ENCODE measurements at places on chromosomes 4 and X.

- no peak for DNase-seq
Observed at GRCh38 chr4:55186123-55186522, 60.7 kb upstream of the KDR start.

GRCh38 chrX:148813422-148813821 lies 313.0 kb downstream of the AFF2 start:
- DNase-seq = no peak

DNA sequence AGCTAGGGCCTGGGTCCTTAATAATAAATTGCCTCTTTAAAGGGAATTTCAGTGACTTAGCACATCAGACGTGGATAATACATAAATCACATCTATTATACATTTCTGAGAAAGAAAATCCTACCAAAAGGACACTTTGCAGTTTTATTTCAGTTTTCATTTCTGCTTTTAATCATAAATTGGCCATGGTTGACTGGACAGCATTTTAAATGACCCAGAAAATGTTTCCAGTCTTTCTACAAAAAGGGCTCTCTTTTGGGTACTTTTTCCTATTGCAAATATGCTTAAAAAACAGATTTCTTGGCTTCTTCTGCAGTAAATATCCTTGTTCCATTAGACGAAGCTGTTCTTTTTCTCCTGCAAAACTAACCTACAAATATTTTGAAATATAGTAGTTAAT lies 41.4 kb upstream of the LPAR4 start:
- no peak for DNase-seq

DNA sequence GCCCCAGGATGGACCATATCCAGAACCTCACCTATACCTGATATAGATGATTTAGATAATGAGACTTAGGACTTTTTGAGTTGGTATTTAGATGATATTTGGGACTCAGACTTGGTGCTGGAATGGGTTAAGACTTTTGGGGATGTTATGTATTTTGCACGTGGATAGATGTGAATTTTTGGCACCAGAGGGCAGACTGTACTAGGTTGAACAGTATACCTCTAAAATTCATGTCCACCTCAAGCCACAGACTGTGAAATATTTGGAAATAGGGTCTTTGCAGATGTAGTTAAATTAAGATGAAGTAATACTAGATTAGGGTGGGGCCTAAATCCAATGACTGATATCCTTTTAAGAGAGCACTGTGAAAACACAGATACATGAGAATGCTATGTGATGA lies 15.6 kb downstream of the RBM41 start:
- no peak for DNase-seq

- no peak for DNase-seq
Observed at GRCh38 chr4:11074581-11075241, 354.0 kb downstream of the HS3ST1 start.

GRCh38 chr4:81642543-81642942 lies 170.8 kb upstream of the RASGEF1B start:
- DNase-seq = no peak

DNA sequence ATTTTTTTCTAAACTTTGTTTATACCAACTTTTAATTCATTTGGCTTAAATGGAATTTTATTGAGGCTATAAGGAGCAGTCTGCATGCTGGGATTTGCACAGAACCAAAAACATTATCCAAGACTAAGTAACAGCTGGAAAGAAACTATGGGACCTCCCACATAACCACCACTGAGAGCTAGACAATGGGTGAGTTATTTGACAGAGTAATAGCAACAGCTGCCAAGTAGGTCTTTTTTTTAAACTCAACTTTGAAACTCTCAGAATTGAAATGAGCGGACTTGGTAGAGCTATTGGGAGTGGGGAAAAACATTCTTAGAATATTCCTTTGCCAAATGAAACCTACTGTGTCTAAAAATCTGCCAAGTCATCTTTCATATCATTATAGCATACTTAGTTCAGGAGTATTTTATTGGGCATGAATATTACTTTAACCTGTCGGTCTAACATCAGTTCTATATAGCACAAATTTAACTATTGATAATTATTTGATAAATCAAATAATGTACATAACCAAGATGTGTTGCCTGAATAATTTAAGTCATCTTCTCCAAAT lies 1428.0 kb downstream of the PCDH7 start:
- peak; percentile 65 for DNase-seq

DNA sequence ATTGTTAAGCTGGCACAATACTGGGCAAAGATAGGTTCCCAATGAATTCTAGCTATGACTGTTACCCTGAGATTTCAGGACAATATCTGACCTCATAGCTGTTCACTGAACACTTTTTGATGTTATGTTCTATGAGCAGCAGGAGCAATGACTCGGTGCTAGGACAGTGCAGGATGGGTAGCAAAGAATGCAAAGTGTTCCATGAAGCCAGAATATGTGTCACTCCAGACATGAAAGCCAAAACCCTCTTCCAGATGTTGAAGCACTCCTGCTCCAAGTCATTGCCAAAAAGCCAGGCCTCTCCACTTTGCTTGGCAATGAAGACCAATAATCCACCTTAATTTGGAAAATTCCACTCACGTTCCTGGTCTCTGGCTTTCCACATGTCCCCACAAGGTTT lies 300.9 kb upstream of the CPEB2 start:
- no peak for DNase-seq

GRCh38 chrX:149131774-149132173 lies 373.3 kb downstream of the IDS start:
- DNase-seq = peak; percentile 55

DNA sequence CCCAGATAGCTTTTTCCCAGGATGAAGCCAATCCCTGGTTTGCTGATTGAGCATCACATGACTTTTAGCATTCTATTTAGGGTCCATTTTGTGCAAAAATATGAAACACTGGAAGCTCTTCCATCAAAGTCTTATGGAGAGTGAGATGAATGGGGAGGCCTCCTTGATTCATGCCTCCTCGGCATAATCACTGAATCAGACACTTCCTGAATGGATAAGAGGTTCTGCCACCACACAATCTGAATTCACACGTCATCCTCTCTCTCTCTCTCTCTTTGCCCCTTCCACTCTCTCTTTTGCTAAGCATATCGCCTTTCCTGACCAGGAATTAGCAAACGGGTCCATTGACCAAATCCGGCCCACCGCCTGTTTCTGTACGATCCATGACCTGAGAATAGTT lies 68.7 kb downstream of the CRMP1 start:
- no peak for DNase-seq

DNA sequence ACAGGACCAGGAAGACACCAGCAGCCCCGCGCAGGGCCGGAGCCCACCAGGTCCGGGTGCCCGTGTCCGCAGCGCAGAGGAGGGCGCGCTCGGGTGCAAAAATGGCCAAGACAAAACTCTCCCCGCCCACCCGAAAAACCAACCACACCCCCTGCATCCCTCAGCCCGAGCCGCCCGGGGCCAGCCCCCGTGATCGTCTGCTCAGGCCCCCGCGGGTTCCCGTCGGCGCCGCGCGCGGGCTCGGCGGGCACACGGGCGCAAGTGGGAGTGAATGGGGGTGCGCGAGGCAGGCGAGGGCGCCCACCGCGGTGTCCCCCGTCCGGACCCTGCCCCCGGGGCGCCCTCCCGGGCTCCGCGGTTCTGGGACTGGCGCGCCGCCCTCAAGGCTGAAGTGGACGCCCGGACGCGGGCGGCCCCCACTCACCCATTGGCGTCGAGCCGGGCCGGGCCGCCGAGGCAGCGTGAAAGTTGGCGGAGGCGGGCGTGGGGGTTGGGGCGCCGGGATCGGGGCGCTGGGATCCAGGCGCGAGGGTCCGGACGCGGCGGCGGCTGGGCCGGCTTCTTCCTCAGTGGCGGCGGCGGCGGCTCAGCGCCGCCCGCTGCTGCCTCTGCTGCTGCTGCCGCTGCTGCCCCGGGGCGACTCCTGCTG lies 393 bp downstream of the SH3KBP1 start:
- DNase-seq = no peak

- no peak for DNase-seq
Observed at GRCh38 chr4:2138846-2139500, 79.8 kb downstream of the NAT8L start.

- DNase-seq = peak; percentile 35
Observed at GRCh38 chrX:104310090-104310489, 55.4 kb upstream of the ESX1 start.

GRCh38 chr4:16617435-16617834 lies 281.0 kb downstream of the LDB2 start:
- no peak for DNase-seq

DNA sequence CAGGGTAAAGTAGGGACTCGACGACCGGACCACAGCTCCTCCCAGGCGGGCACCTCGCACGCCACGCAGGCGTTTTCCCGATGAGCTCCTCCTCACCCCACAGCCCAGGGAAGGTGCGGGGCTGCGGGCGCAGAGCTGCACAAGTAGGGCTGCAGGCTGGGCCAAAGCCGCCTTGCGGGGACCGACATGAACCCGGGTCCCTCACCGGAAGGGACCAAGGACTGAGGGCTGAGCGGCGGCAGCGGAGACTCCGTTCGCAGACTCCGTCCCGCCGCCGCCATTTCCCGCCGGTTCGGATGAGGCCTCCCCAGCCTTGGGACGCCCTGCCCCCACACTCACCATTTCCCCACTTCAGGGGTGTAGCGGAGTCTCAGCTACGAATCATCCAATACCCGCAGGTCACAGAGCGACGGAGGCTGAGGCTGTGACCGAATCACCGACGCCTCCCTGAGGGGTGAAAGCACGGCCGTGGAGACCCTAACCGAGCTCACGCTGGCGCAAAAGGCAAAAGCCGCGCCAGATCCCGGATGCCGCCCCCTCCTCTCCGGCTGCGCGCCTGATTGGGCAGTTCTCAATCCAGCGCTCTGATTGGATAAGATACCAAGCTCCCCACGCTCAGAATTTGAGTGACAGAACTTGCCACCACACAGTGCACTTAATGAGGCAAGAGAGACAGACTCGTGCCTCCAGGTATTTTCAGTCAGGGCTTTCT lies at the start of gene ZNF732:
Gene ZNF732, minus strand, starts transcription at position 506 of the 712 bp plus-strand sequence. Its CDS starts 164 bp downstream, at position 342.
- DNase-seq = peak; percentile 63

DNA sequence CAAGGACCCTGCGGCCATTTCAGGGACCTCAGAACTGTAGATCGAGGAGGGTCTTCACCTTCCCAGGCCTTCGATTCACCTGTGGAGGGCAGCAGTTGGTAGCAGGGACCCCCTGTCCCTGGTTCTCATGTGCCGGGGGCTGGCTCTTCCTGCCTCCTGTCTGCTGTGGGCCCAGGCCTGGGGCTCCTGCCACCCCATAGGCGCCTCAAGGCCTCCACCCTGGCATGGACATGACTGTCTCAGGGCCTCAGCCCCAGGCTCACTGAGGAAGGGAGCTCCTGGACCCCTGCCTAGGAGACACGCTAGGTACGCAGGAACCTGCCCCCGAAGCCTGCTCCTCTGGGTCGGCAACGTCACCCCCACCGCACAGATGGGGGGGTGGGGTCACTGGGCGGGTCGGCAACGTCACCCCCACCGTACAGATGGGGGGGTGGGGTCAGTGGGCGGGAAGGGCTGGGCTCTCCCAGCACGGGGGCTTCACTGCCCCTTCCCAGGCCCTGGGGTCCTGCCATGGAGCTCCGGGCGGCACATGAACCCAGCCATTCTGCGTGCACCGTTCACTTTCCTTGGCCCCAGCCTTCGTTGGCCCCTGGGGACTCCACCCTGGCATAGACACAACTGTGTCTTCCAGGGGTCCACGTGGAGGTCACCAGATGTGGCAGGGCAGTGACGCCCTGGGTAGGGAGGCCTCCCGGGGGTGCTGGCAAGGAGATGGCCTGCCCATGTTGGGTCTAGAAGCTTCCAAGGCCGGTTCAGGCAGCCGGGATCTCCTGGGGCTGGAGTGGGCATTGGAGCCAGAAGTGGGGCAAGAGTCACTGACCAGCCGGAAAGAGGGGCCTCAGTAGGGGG lies 3.5 kb upstream of the HGFAC start:
- no peak for DNase-seq

DNA sequence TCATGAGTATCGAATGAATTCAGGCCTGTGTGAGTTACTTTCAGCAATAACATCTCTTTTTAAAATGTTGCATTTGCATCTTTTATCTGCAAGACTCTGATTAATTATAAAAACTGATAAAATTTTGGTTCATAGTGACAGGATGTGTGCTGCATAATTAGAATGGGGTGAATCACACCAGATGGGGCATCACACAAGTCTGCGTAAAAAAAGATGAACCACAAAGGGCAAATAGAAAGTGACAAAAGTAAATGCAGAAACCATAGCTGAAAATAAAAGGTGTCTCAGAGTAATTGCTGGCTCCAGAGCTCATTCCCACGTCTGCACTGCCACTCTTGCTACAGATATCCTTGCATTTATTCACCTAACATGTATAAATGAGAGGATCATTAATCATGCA lies 131.1 kb downstream of the HS3ST1 start:
- no peak for DNase-seq

- no peak for DNase-seq
Observed at GRCh38 chr4:151859641-151860040, 98.8 kb upstream of the GATB start.

DNA sequence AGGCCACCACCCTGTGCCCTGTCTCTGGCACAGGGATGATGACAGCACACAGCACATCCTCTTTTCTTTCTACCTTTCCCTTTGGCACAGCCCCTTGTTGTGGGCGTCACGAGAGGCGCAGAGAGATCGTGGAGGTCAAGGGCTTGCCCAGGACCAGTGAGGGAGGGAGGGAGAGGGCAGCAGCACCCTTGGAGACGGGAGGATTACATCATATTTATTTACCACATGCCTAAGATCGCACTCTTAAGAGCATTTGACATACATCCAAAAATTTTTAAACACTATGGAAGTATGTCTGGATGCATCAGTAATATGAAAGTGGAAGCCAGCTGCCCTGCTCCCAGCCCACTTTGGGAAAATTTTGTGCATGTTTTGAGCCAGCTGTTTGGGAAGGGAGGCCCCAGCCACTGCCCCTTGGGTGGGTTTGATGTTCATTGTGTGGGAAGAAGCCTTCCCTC lies 12.7 kb downstream of the WFS1 start:
- peak; percentile 26 for DNase-seq

GRCh38 chr4:4457803-4458553 lies 71.1 kb downstream of the NSG1 start:
- DNase-seq = peak; percentile 65

GRCh38 chr4:21948347-21949072 lies at the start of gene KCNIP4:
Gene KCNIP4 (minus strand): TSS chr4:21948772.
- peak; percentile 4 for DNase-seq

DNA sequence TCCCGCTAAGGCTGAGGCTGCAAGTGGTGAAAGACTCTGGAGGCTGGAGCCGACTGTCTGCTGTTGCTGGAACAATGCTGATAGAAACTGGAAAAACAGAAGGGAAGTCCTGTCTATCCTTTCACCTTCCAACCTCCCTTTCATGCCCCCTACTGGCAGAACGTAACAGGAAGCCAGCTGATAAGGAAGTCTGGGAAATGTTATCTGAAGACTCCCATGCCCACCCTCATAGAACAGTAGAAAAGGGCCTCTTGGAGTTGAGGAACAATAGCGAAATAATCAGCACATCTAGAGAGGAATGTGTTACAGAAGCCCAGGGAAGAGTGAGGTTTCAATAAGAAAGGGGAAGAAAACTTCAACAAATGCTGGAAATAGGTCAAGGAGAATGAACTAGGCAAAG lies 117.1 kb upstream of the DKK2 start:
- no peak for DNase-seq

Measured in fibroblast of skin of abdomen (primary cell).